DMS 273 treated with DMSO at 0.1 percent for 48 hours (cell line): ENCODE measurements at places on chromosomes 16 and 17.

GRCh38 chr16:22924492-22924891 lies 110.5 kb downstream of the HS3ST2 start:
- DNase-seq = no peak

- no peak for DNase-seq
Observed at GRCh38 chr16:12609937-12610699, 193.6 kb downstream of the CPPED1 start.

GRCh38 chr16:1708083-1708767 lies 2.2 kb downstream of the MAPK8IP3 start:
- no peak for DNase-seq

- DNase-seq = no peak
Observed at GRCh38 chr17:42387661-42388380, 421 bp downstream of the STAT3 start.

DNA sequence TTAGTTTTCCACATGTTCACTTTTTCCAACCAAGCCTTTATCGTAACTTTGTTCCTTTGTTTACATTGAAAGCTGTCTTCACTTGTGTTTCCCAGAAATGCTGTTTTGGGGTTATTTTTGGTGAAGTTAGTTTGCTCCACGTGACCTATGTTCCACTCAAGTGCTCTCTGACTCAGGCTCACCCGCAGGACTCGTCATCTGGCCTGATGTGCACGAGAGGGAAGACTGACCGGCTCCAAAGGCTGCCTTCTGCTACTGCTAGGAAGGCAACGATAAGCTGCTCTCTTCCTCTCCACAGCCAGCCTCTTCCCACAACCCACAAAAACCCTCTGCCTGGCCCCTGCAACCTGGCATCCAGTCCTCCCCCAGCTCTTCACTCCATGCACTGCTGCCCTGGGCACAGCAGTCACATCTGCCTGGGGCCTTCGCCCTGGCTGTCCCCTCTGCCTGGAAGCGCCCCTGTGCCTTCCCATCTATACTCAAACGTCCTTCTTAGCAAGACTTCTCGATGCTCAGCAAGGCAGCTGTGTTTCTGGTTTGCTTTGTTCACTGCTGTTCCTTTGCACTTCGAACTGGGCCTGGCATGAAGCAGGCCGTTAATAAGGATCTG lies 28.0 kb downstream of the ZCCHC14 start:
- no peak for DNase-seq

- DNase-seq = no peak
Observed at GRCh38 chr16:12546918-12547607, 256.6 kb downstream of the CPPED1 start.

- DNase-seq = no peak
Observed at GRCh38 chr17:41917192-41917591, 1.6 kb downstream of the ACLY start.

GRCh38 chr16:4386451-4386805 lies 14.8 kb downstream of the VASN start:
- DNase-seq = no peak

GRCh38 chr17:1461198-1461944 lies 5.3 kb upstream of the CRK start:
- DNase-seq = no peak

- DNase-seq = no peak
Observed at GRCh38 chr17:50601823-50602375, 32.8 kb upstream of the ABCC3 start.
